ENCODE measurements at places on chromosomes 1 and 21.

GRCh38 chr1:47932743-47933142 is 64.4 kb downstream of the TRABD2B start:
- H3K27me3 ChIP-seq = peaks cover 5% of the 10 kb centered on the region
- DNase-seq = no peak
- H3K36me3 ChIP-seq = no peaks in the 10 kb centered on the region

DNA sequence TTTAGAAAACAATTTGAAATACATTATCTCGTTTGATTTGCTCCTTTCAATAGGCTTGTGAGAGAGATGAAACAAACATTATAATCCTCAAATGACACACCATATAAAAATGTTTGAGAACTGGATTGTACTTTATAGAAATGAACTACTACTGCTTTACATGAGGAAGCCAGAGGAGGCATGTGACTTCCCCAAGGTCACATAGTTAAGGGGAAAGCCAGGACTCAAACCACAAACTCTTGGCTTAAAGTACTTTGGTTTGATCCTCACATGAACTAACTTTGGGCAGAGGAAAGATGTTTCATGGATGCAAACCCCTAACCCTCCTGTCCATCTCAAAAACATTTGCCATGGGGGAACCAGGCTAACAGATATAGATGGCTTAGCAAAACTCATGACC is 4.7 kb downstream of the ARHGEF11 start:
- H3K27ac ChIP-seq = no peak overlapping the region
- H3K36me3 ChIP-seq = no peaks in the 10 kb centered on the region
- no peak for DNase-seq
- peaks cover 39% of the 10 kb centered on the region for H3K27me3 ChIP-seq

DNA sequence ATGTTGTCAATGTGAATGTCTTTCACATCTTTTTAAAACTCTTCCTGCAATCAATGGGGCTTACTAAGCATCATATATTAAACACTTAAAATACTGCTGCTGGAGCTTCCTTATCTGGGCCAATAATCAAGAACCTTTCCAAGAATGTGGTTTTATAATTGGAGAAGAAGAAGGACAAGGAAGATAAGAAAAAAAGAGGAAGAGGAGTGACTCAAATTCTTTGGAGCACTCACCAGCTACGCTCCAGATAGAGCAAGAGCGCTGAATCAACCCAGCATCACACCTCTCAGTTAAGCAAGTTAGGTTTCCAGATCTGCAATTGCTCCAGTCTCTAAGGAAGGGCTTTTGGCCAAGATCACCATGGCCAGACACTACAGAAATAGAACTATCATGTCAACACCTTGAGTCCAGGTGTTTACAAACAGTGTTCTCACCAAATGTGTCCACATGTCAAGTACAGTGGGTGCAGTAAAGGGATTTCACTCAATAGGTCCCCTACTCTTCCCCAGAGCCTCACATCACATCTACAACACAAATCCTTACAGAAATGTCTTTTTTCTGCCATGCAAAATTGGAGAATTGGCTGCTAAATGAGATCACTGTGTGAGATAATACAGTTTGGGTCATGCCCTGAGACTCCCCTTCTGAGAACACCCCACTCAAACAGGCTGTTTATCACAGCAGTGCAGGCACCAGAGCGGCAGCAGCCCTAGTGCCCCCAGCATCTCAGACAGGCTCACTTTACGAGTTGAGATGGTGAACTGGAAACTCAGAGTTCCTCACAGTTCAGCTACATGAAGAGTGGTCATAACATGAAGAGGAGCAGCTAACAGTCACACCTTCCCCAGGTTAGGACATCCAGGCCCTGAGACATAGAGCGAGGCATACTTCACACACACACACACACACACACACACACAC is 1.7 kb upstream of the SPRR2B start:
- H3K27ac ChIP-seq = no peak overlapping the region
- no peak overlapping the region for H3K4me3 ChIP-seq
- no peaks in the 10 kb centered on the region for H3K4me1 ChIP-seq

DNA sequence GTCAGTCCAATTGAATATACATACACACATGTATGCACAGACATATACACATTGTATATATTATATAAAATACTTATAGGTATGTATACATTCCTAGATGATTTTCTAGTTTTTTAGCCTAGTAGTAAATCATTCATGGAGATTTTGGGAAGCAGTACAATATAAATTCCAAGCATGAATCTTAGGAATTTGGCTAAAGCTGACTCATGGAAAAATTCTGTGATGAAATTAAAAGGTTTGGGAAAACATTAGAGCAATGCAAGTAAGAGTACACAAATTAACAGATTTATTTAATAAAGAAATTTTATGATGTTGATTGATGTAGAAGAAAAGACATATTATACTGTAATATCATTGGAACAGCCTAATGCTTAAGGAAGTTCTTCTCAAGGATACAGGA is 43.7 kb upstream of the PTGFR start:
- no peaks in the 10 kb centered on the region for H3K4me1 ChIP-seq
- H3K27me3 ChIP-seq = no peaks in the 10 kb centered on the region
- no peak for DNase-seq

DNA sequence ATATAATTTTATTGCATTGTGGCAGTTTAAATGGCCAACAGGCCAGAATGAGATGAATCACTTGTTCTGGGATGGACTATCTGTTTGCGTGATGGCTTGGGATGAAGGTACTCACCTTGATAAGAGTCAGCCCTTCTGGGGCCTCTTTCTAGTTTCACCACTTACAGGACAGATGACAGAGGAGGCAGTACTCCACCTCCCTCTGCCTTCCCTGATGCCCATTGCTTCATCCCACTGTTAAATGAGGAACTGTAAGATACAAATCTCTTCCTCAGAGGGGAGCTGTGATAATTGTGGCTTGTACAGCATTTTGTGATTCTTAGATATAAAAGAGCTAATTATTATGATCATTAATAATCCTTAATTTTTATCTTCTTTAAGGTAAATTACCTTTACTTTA is 3.7 kb upstream of the TCHH start:
- H3K4me3 ChIP-seq = no peak overlapping the region
- H3K4me1 ChIP-seq = no peaks in the 10 kb centered on the region
- DNase-seq = no peak
- no peak overlapping the region for H3K27ac ChIP-seq

DNA sequence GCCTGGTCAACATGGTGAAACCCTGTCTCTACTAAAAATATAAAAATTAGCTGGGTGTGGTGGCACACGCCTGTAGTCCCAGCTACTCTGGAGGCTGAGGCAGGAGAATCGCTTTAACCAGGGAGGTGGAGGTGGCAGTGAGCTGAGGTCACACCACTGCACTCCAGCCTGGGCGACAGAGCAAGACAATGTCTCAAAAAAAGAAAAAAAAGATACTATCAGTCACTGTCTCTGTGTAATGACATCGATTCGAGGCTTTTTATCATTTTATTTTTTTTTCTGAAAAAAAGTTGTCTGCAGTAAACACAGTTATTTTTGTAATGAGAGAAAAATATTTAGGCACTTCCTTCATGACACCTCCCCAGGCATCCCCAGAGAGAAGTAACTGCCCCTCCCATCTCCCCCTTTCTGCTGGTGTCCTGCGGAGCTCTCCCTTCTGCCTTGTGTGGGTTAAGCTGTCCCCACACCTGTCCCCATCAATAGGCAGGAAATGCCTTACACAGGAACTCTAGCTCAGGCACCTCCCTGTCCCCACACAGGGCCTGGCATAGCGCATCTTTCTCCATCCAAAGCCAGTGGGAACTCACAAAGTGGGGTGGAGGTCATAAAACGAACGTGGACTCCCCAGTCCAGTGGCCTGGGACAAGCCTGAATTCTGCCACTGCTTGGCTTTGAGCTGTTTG is 132.0 kb downstream of the SYF2 start:
- H3K36me3 ChIP-seq = no peaks in the 10 kb centered on the region
- H3K27me3 ChIP-seq = no peaks in the 10 kb centered on the region
- DNase-seq = no peak
- H3K4me3 ChIP-seq = no peak overlapping the region
- peaks cover 48% of the 10 kb centered on the region for H3K4me1 ChIP-seq
- H3K27ac ChIP-seq = no peak overlapping the region

GRCh38 chr1:43942411-43942810 is 4.3 kb upstream of the IPO13 start:
- no peak overlapping the region for H3K4me3 ChIP-seq
- no peak for DNase-seq
- no peaks in the 10 kb centered on the region for H3K27me3 ChIP-seq
- H3K4me1 ChIP-seq = peaks cover 20% of the 10 kb centered on the region
- H3K27ac ChIP-seq = no peak overlapping the region

DNA sequence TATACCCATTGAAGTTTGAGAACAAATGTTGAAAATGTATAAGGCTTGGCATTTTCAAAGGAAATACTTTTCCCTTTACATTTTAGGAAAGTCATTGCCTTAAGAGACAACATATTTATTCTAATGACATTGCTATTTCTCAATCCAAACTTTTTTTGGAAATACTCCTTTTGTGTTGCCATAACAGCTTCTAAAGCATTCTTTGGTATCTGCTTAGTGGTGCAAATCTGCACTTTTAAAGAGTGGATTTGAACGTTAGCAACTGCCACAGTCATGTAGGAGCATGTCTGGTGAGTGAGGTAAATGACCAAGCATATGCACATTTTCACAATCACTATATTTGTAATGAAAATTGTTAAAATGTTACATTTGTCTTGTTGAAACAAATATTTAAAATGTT is 124.4 kb upstream of the GORAB start:
- DNase-seq = no peak
- H3K36me3 ChIP-seq = no peaks in the 10 kb centered on the region
- peaks cover 4% of the 10 kb centered on the region for H3K27me3 ChIP-seq
- no peak overlapping the region for H3K4me3 ChIP-seq

- H3K4me1 ChIP-seq = peaks cover 7% of the 10 kb centered on the region
- H3K27me3 ChIP-seq = no peaks in the 10 kb centered on the region
- no peak overlapping the region for H3K27ac ChIP-seq
- H3K4me3 ChIP-seq = no peak overlapping the region
- H3K36me3 ChIP-seq = no peaks in the 10 kb centered on the region
- DNase-seq = no peak
Measured at GRCh38 chr1:212167098-212167497, 118.1 kb upstream of the PPP2R5A start.

GRCh38 chr1:26582836-26583460 is 53.4 kb downstream of the RPS6KA1 start:
- no peaks in the 10 kb centered on the region for H3K36me3 ChIP-seq
- peak; percentile 90 for DNase-seq
- peak overlapping the region; percentile 72 for H3K27ac ChIP-seq
- no peak overlapping the region for H3K4me3 ChIP-seq
- no peaks in the 10 kb centered on the region for H3K27me3 ChIP-seq

GRCh38 chr1:19169642-19170041 is 40.4 kb downstream of the UBR4 start:
- H3K4me1 ChIP-seq = peaks cover 25% of the 10 kb centered on the region
- no peak for DNase-seq
- no peaks in the 10 kb centered on the region for H3K27me3 ChIP-seq
- H3K27ac ChIP-seq = peak overlapping the region; percentile 92

GRCh38 chr1:91075233-91076135 is 53.6 kb upstream of the ZNF644 start:
- no peak overlapping the region for H3K4me3 ChIP-seq
- no peaks in the 10 kb centered on the region for H3K4me1 ChIP-seq
- H3K36me3 ChIP-seq = no peaks in the 10 kb centered on the region
- H3K27ac ChIP-seq = no peak overlapping the region
- DNase-seq = no peak

- H3K27me3 ChIP-seq = peaks cover 12% of the 10 kb centered on the region
- H3K4me3 ChIP-seq = no peak overlapping the region
- no peak for DNase-seq
- H3K4me1 ChIP-seq = peaks cover 12% of the 10 kb centered on the region
Measured at GRCh38 chr1:119862276-119862675, 34.0 kb downstream of the ADAM30 start.

DNA sequence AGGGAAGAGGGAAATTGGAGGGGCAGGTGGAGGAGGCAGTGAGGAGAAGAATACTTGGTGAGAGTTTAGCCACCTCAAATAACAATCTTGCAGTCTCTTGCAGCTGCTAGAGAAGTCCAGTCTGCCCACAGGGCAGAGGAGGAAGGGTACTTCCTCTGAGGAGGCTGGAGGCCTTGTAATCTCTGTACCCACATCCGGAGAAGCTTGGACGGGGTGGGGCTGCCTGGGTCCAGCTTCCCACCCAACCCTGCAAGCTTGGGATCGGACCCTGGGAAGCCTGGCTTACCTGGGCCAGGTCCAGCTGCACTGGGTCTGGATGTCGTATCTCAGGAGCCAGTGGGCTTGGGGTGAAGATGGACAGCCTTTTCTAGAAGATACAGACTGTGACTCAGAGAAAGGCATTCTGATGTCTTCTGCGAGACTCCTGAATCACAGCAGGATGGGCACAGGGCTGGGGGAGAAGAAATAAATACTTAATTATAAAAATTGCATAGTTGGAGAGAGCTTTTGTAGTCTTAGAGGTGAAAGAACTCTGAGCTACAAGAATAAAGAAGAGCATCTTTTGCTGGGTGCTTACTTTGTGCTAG is 111.8 kb upstream of the JUN start:
- H3K36me3 ChIP-seq = no peaks in the 10 kb centered on the region
- no peak overlapping the region for H3K4me3 ChIP-seq
- DNase-seq = no peak
- no peak overlapping the region for H3K27ac ChIP-seq
- H3K4me1 ChIP-seq = no peaks in the 10 kb centered on the region

DNA sequence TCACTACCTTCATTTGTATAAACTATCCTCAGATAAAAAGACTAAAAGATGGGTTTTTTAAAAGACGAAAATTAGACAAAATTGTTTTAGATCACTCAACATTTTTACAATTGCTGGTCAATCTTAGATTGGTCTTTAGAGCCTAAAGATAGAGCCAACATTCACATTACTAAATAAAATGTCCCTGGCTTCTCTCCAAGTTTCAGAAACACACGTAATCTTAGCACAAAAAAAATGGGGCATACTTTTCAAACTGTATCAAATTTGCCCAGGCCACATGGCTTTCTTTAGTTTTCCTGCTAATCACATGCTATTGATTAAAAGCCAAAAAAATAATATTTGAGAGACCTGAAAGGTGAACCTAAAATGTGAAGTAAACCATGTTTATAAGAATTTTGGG is 288.1 kb downstream of the DPYD start:
- no peak for DNase-seq
- H3K27ac ChIP-seq = no peak overlapping the region
- H3K27me3 ChIP-seq = no peaks in the 10 kb centered on the region
- peaks cover 1% of the 10 kb centered on the region for H3K36me3 ChIP-seq
